Right cardiac atrium (tissue), 5 donors: ENCODE measurements at places on chromosomes 3 and 15. TPM values are rescaled to one million over a fixed set of nuclear protein-coding genes. Genes with fewer than 3 reads are reported as not detected.

The TRH gene
- total RNA-seq = not detected

The GPR171 gene
- 0.39 TPM for total RNA-seq

The SOX2 gene
- 0.20 TPM for total RNA-seq

The ECE2 gene
- 1.2 TPM for total RNA-seq

The SEMA3G gene
- 8.8 TPM for total RNA-seq

The WDR49 gene
- total RNA-seq = 29.6 TPM

The ANKRD34C gene
- total RNA-seq = not detected

The WDR72 gene
- 0.11 TPM for total RNA-seq

The ALG1L2 gene
- total RNA-seq = not detected

The CCDC39 gene
- total RNA-seq = not detected

The ROPN1 gene
- total RNA-seq = 0.36 TPM

The SACM1L gene
- total RNA-seq = 29.7 TPM

The SEMA7A gene
- total RNA-seq = 1.7 TPM
